Activated CD4-positive, alpha-beta T cell treated with anti-CD3 and anti-CD28 coated beads, Interleukin-2, amount 50 U/mL, for 24 hours (primary cell): ENCODE measurements at places on chromosomes 4 and X.

- no peak for DNase-seq
Observed at GRCh38 chr4:20248155-20248558, 3.5 kb upstream of the SLIT2 start.

- no peak for DNase-seq
Observed at GRCh38 chr4:37990731-37991245, 30.6 kb downstream of the PTTG2 start.

DNA sequence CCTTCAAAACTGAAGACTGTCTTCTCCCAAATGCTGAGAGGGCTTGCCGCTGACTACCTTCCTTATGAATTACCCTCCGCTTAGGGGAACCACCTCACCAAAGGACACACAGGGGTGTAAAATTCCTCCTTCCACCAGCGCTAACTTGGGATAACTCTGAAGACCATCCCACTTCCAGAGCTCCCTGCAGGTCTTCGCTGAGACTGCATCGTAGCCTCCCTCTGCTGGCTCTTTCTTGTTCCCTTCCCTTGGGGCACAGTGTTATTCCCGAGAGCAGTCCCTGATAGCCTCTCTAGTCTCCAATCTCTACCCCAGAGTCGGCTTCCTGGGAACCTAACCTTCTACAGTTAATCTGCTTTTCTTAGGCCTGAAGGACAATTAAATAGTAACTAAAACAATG lies 725.5 kb upstream of the ATOH1 start:
- no peak for DNase-seq

DNA sequence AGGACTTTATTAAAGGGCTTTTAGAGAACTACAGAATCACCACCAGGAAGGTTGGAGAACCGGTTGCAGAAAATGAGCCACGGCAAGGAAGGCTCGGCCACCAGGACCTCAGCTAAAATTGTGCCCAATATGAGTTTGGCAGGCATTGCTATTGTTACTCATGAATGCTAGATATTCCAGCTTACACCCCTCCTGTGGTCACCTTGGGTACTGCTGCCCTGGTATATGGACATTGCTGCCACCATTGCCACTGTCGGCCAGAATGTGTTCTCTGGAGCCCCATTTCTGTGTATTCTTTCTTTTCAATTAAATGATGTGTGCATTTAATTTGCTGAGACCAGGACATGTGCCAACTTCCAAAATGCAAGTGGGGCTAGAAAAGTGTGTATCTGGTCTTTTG lies 626.7 kb upstream of the BOD1L1 start:
- no peak for DNase-seq

DNA sequence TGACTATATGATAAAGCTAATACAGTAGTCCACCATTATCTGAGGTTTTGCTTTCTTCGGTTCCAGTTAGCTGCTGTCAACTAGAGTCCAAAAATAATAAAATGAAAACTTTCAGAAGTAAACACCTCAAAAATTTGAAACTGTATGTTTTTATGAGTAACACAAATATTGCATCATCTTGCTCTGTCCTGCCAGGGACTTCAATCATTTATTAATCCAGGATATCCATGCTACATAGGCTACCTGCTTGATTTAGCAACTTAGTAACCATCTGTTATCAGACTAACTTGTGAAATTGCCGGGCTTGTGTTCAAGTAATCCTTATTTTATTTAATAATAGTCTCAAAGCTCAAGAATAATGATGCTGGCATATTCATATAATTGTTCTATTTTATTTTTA lies 1537.8 kb upstream of the PABPC4L start:
- no peak for DNase-seq

GRCh38 chr4:54727346-54727745 lies 69.6 kb downstream of the KIT start:
- DNase-seq = no peak

- no peak for DNase-seq
Observed at GRCh38 chrX:134764202-134764785, 106.0 kb upstream of the PLAC1 start.

GRCh38 chr4:151712777-151713176 lies 48.0 kb downstream of the GATB start:
- no peak for DNase-seq

DNA sequence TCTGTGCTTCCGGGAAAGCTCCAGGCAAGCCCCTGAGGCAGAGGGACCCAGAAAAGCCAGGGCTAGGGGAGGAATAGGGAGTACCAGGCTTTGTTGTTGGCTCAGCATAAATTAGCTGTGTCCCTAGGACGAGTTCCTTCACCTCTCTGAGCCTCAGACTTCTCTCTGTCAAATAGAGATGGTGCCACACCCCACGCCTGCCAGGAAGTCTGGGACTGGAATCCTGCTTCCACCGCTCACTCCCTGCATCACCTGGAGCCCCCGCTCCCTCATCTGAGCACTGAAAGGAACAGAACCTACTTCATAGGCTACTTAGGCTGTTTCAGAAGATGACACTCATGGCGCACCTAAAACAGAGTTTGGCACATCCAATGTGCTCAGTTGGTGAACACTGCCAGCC lies 8.1 kb upstream of the JAKMIP1 start:
- no peak for DNase-seq

GRCh38 chr4:148182230-148182911 lies 259.8 kb downstream of the NR3C2 start:
- no peak for DNase-seq

- no peak for DNase-seq
Observed at GRCh38 chr4:88991746-88992145, 65.2 kb downstream of the FAM13A start.

GRCh38 chr4:138555584-138555983 lies 313.4 kb upstream of the SLC7A11 start:
- DNase-seq = no peak

GRCh38 chr4:186770481-186771175 lies 47.0 kb upstream of the FAT1 start:
- DNase-seq = no peak

DNA sequence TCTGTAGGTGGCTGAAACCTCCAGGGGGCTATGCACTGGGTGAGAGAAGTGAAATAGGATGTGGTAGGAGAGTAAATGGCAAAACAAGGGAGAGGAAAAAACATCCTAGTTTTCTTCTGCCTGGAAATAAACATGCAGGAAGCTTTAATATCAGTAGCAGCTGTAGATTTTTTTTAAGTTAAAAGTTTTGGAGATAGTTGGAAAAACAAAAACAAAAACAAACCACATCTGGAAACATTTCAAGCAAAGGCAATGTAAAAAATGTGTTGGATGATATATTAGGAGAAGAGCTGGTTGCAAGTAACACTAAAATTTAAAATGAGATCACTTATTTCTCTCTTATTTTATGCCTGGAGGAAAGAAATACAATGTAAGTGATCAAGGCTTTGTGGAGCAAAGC lies 388.0 kb downstream of the SPRY1 start:
- no peak for DNase-seq

DNA sequence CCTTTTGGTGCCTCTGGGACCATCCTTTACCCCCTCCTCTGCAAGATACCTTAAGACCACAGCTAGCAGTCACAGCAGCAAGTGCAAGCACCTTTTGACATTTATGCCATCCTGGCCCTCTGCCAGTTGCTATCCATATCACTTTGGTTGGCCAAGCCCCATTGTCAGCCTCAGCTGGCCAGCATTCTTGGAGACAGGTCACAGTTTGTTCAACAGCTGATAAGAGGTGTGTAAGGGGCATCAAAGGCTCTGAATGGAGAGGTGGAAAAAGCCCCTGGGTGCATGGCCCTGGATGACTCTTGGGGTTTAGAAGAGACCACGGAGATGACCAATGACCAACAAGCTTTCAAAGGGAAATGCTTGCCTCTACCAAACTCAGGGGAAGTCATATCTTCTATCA lies 133.6 kb upstream of the MAMLD1 start:
- no peak for DNase-seq

DNA sequence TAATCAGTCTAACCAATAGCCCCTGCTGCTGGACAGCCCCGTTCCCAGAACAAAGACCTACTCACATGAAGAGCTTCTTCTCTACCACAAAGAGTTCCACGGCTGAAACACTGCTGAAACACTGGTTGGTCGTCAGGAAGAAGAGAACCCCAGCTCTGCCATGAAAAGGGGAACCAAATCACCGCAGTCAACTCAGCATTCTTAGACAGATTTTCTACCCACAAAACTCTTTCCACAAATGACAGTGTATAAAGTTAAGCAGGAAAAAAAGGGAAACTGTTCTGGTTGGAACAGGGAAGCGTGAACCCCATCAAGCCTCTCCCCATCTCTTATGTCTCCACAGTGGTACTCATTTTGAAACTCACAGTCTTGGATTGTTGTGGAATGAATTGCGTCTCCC lies 57.3 kb downstream of the ABCG2 start:
- no peak for DNase-seq

- DNase-seq = no peak
Observed at GRCh38 chr4:138235419-138235952, 6.7 kb downstream of the SLC7A11 start.

DNA sequence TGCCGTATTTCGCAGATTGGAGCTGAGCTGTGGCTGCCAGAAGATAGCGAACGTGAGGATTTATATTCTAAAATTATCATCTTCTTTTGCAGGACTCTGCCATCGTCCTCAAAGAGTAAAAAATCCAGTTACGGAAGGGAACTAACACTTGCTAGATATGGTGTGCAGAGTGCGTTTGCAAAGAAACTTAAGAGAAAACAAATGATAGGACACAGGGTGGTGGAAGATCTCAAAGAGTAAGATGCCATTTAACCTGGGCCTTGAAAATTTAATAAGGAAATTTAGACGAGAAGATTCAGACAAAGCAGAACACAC lies 566 bp downstream of the LARP7 start:
- DNase-seq = no peak

DNA sequence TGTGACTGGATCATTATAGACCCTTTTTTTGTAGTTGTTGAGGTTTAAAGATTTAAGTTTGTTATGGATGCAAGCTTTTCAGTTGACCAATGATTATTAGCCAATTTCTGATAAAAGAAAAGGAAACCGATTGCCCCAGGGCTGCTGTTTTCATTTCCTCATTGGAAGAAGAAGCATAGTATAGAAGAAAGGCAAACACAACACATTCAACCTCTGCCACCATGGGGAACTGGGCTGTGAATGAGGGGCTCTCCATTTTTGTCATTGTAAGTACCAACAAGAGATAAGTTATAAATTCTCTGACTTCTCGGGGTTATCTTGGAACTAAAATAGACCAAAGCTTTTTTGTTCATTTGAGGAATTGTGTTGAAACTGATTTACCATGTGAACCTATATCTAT lies at the start of gene CYBB:
TSS of gene CYBB (plus strand) at position 203 of the 400 bp plus-strand sequence. CDS start at position 222, 19 bp downstream.
- no peak for DNase-seq

DNA sequence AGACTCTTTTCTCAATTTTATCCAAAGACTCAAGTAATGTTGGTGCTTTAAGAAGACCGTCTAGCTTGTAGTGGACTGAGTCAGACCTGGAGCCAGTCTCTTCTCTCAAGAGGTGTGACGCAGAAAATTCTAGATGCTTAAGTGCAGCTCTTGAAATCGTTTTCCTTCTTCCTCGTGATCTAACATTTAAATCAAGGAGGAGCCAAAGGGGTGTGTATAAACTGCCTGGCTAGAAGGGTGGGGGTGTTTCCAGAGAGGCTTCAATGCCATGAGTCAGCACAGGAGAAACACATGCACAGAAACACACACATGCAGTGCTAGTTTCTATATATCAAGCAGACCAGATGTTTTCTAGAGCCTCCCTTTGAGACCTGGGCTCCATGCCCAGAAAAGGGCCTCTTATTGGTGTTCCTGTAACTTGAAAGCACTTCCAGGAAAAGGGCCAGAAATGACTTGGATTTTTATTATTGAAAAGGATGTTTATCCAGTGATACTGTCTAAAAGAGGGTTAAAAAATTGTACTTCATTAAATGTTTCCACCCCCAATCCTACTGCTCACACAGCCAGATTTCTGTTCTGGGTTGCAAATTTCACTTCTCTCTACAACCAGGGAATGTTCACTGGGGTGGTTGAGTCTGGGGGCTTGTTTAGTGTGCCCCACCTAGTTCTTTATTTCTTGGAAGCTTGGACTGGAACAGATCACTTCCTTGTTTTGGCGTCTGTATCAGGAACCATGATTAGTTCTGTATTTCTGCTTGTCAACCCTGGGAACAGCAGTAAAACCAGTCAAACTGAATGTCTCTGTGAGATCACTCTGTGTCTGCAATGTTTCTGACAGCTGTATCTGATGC lies at the start of gene CLIC2:
TSS of gene CLIC2 (minus strand) at position 129 of the 851 bp plus-strand sequence. CDS start 187 bp downstream, outside the sequence.
- no peak for DNase-seq

DNA sequence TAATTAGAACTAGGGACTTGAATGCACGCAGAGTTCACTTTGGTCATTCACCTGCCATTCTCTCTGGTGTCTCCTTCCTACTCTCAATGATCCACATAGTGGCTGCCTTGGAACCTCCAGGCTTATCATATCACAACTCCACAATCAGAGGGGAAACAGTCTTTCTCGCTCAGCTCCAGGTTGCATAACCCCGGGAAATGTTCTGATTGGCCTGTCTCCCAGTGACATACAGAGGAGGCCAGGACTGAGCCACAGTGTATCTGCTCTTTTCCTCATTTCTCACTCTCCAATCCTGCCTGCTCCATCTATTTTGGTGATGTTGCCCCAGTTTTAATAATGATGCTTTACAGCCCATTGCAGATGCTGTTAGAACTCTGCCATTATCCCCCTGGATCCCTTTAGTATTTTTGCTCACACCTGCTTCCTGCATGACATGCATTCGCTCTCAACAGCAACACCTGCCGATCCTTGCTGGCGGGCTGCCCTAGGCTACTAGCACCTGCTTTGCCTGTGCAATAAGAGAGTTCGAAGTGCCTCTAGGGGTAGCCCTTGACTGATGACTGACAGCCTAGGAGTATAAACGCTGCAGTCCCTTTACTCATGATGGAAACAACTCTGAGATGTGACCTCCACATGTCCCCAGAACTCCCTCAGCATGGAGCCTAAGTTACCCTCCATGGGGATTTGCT lies 211.3 kb upstream of the RPS6KA3 start:
- DNase-seq = no peak

- DNase-seq = no peak
Observed at GRCh38 chr4:76420762-76421581, at the start of gene CCDC158. TSS of gene CCDC158 (minus strand) at chr4:76421141. CDS start at chr4:76403207, 17,934 bp downstream.

DNA sequence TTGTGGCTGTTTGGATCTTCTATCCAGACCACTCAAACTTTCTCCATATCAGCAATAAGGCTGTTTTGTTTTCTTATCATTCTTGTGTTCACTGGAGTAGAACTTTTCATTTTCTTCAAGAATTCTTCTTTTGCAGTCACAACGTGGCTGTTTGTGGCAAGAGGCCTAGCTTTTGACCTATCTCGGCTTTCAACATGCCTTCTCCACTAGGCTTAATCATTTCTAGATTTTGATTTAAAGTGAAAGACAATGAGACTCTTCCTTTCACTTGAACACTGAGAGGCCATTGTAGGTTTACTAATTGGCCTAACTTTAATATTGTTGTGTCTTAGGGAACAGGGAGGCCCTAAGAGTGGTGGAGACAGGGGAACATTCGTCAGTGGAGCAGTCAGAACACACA lies 19.1 kb downstream of the FGF2 start:
- DNase-seq = no peak

GRCh38 chr4:115152081-115152480 lies 38.7 kb upstream of the NDST4 start:
- no peak for DNase-seq

GRCh38 chr4:53355930-53356521 lies 9.8 kb downstream of the SCFD2 start:
- no peak for DNase-seq

- DNase-seq = no peak
Observed at GRCh38 chr4:126779001-126779400, 853.8 kb upstream of the INTU start.

- DNase-seq = no peak
Observed at GRCh38 chr4:88143504-88143903, 14.9 kb downstream of the ABCG2 start.

- DNase-seq = no peak
Observed at GRCh38 chr4:56082829-56083228, 134.1 kb downstream of the CEP135 start.
